CD8-positive, alpha-beta memory T cell (primary cell): ENCODE measurements at places on chromosomes 4 and X.

DNA sequence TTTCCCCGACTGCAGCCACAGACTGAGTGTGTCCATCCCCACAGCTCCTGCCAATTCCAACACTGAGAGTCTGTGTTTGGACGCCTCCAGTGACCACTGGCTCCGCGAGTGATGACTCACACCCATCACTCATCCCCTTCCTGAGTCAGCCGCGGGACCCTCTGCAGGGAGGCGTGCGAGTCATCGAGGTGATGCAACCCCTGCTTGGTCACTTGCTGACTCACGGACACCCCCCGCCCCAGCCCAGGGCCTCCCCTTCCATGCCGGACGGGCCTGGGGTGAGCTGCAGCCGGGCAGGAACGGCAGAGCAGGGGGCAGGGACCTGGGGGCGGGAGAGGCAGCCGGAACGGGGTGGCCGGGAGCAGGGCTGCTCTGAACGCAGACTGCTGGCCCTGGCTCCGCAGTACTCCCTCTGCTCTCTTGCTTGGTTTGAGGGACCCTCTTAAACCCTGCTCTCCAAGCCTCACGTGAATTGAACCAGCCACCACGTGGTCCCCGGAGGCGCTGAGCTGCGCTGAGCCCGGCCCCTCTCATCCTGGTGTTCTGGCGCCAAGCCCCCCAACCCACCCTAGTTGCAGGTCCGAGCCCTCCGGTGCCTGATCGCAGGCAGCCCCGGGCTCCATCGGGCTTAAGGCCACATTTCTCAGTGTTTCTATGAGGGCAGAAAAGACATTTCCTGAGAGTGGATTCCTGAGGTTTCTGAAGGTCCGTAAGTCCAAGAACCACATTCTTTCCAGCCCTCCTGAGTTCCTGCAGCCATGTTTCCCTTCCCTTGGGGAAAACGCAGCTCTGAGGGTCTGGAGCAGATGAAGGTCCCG is 32.4 kb downstream of the FGFRL1 start:
- H3K36me3 ChIP-seq, result no peaks in the 10 kb centered on the region
- peak overlapping the region; percentile 65 for H3K27ac ChIP-seq
- no peak overlapping the region for H3K4me3 ChIP-seq
- peak; percentile 45 for DNase-seq
- H3K4me1 ChIP-seq, result no peaks in the 10 kb centered on the region
- peaks cover 9% of the 10 kb centered on the region for H3K27me3 ChIP-seq

DNA sequence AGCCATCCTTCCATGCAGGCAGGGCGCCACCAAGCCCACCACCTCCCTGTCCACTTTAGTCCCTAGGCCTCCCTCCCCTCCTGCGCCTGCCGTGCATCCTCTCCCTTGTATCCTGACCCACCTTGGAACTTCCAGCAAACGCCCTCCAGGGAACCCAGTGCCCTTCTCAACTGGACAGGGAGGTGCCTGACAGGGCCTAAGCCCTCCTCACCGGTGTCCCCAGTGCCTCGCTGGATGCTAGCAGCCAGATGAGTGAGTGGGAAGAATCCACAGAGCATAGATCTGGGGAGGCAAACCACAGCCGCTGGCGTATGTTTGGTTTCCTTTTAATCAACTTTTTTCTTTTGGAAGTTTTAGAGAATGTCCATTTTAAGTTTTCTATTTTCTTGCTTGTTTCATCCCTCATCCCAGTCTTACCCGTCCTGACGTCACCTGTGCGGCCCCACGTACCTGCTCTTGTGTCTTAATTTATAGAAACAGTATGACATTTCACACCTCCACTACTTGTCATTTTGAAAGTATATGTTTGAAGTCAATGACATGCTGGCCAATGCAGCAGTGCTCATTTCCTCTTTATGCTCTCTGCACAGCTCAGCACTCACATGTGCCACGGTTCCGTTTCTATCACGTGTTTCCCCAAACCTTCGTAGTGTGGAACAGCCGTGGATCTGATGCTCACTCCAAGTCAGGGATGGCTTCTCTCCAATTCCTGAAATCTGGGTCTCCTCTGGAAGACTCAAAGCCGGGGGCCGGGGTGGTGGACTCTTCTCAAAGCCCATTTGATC is 3.4 kb upstream of the HMX1 start:
- no peak overlapping the region for H3K4me3 ChIP-seq
- no peak for DNase-seq
- H3K27ac ChIP-seq, result no peak overlapping the region
- no peaks in the 10 kb centered on the region for H3K36me3 ChIP-seq

DNA sequence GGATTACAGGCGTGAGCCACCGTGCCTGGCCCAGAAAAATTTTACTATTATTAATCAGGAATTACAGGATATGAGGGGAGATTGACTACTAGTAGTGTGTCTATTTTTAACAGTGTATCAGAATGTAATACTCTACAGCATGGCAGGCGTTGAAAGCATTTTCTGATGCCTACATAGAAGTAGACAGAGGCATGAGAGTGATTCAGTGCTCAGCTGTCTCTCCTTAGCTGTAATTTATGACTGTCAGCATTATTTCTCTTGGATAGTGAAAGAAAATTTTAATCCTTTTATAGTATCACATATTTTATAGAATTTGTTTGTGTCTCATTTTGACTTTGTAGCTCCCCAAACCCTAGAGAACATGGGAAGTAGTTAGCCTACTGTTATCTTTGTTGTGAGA is 20.7 kb downstream of the ARHGAP24 start:
- no peak for DNase-seq
- H3K36me3 ChIP-seq, result no peaks in the 10 kb centered on the region
- H3K4me3 ChIP-seq, result no peak overlapping the region
- H3K27me3 ChIP-seq, result no peaks in the 10 kb centered on the region

GRCh38 chr4:129623233-129623875 is 527.4 kb downstream of the C4orf33 start:
- H3K27ac ChIP-seq, result no peak overlapping the region
- no peaks in the 10 kb centered on the region for H3K36me3 ChIP-seq
- H3K4me1 ChIP-seq, result no peaks in the 10 kb centered on the region

GRCh38 chr4:86449746-86450588 is 90.1 kb upstream of the MAPK10 start:
- H3K36me3 ChIP-seq, result no peaks in the 10 kb centered on the region
- H3K27me3 ChIP-seq, result no peaks in the 10 kb centered on the region
- no peaks in the 10 kb centered on the region for H3K4me1 ChIP-seq
- DNase-seq, result no peak
- no peak overlapping the region for H3K27ac ChIP-seq

GRCh38 chr4:127501103-127501502 is 131.7 kb upstream of the INTU start:
- DNase-seq, result no peak
- no peaks in the 10 kb centered on the region for H3K27me3 ChIP-seq
- H3K4me3 ChIP-seq, result no peak overlapping the region
- H3K27ac ChIP-seq, result no peak overlapping the region

DNA sequence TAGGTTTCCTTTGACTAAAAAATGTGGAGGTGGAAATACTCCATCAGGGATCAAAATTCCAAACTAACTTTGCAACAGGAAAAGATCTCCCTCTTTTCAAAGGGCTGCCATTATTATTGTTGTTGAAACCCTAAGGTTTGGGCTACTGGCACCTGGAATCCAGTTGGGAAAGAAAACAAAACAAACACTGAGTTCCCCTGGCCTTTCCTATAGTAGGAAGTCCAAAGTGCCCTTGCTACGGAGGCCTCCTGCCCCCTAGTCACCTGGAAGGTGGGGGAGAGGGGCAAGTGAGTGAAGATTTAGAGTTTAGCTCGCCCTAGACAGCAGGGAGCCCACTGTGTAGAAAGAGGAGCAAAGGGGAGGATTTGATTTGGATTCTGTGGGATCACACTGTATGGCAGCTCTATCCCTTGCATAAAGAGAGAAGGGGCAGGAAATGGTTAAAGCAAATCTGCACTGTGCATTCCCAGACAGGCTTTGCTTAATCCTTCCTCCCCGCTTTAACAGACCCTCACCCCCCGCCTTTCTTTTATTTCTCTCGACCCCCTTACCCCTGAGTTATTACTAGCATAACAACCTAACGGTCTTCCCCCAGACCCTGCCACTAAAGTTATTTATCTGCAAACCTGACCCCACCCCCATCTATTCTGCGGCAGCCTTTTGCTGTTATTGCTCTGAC is 627 bp upstream of the FAT4 start:
- peaks cover 14% of the 10 kb centered on the region for H3K27me3 ChIP-seq
- H3K4me3 ChIP-seq, result no peak overlapping the region
- H3K27ac ChIP-seq, result no peak overlapping the region
- no peaks in the 10 kb centered on the region for H3K36me3 ChIP-seq

GRCh38 chr4:7049739-7050138 is 6.6 kb downstream of the TADA2B start:
- peaks cover 43% of the 10 kb centered on the region for H3K4me1 ChIP-seq
- no peaks in the 10 kb centered on the region for H3K27me3 ChIP-seq
- H3K36me3 ChIP-seq, result peaks cover 12% of the 10 kb centered on the region
- no peak overlapping the region for H3K27ac ChIP-seq
- DNase-seq, result peak; percentile 30
- no peak overlapping the region for H3K4me3 ChIP-seq

DNA sequence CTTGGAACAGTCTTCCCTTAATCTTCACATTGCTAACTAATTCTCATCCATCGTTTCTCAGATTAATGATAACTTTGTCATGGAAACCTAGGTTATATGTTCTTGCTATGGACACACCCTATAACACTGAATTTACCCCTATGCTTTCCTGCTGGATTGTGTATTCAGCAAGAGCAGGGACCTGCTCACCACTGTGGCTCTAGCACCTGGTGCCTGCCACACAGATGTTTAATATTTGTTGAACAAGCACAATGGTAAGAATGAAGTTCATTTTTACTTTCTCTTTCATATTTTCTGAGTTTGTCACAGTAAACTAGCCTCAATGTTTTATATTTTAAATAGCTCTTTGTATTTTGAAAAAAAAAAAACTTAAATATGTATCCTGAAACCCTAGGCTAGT is 734.0 kb upstream of the DIAPH2 start:
- no peak for DNase-seq
- H3K27ac ChIP-seq, result no peak overlapping the region
- no peak overlapping the region for H3K4me3 ChIP-seq
- H3K27me3 ChIP-seq, result no peaks in the 10 kb centered on the region
